Spleen (tissue), 13 donors: ENCODE measurements at places on chromosomes 12 and 14. TPM values are rescaled to one million over a fixed set of nuclear protein-coding genes. Genes with fewer than 3 reads are reported as not detected.

PPFIA2 gene
- polyA plus RNA-seq, result 0.05 TPM

TAS2R9 gene
- polyA plus RNA-seq, result not detected

DNA sequence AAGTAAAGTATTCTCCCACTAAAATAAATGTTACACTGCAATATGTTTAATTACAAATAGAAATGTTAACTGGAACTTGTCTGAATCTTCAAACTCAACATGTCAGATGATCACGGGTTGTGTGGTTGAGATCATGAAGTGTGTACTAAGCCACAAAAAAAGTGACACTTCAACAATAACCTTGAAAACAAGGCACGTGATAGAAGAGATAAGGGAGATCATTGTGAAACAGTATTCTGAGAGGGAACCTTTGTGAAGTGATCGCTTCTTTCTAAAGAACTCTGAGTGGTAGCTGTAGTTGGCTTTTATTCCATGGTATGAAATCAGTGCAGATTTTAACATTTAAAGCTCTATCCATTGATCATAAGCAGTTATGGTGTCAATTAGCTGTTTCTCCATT lies 60.0 kb downstream of the LIN52 start:
- DNase-seq, result no peak

- DNase-seq, result no peak
These were observed at the start of gene GPR162 for GRCh38 chr12:6821591-6822425. TSS of gene GPR162 (plus strand) at chr12:6821821. CDS start at chr12:6823899, 2,078 bp downstream.

DNA sequence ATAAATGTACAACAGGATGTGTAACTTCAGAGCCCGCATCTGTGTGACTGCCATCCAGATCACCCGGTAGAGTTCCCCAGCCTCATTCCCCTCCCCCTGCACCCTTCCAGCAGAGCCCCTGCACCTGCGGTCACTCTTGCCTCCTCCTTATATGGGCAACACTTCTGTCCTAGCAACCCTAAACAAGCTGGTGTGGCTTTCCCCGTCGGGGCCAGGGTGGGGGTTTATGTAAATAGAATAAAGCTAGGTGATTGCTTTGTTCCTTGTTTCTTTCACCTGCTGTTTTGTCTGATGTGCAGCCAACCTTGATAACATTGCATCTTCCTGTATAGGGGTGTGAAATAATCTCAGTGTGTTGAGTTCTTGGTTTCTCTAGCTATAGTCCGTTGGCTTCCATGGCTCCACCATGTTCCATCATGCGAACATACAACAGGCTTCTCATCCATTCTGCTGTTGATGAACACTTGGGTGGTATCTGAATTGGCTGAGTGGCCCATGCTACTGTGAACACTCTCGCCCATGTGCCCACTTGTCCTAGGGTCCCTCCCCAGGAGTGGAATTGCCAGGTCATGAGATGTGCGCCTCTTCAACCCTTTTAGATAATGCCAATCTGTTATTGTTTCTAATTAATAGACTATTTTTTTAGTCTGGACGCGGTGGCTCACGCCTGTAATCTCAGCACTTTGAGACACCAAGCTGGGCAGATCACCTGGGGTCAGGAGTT lies 102.2 kb downstream of the KIF26A start:
- peak; percentile 35 for DNase-seq

GRCh38 chr12:40325349-40325960 lies 100.7 kb downstream of the LRRK2 start:
- no peak for DNase-seq
